ENCODE measurements at places on chromosomes 7 and 10.

- DNase-seq = no peak
These were observed 829 bp upstream of the RPA3 start for GRCh38 chr7:7719236-7719635.

- DNase-seq = no peak
These were observed 755.6 kb downstream of the TYW1 start for GRCh38 chr7:67752227-67752626.

DNA sequence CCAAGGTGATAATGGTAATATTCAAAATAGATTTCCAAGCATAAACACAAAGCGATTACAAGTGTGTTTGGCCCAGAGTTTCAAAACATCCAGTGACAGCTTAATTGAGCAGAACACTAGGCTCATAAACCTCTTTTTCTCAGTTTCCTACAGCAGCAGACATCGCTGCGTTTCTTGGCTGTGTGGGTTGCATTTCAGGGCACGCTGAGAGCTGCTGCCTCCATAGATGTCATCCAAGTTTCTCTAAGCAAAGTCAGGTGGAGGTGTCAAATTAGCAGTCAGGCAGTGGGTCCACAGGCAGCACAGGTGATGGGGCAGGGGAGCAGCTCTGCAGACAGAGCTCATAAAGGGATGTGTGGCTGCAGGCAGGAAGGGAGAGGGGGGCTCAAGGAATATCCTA lies 50.5 kb upstream of the COL13A1 start:
- DNase-seq = no peak

DNA sequence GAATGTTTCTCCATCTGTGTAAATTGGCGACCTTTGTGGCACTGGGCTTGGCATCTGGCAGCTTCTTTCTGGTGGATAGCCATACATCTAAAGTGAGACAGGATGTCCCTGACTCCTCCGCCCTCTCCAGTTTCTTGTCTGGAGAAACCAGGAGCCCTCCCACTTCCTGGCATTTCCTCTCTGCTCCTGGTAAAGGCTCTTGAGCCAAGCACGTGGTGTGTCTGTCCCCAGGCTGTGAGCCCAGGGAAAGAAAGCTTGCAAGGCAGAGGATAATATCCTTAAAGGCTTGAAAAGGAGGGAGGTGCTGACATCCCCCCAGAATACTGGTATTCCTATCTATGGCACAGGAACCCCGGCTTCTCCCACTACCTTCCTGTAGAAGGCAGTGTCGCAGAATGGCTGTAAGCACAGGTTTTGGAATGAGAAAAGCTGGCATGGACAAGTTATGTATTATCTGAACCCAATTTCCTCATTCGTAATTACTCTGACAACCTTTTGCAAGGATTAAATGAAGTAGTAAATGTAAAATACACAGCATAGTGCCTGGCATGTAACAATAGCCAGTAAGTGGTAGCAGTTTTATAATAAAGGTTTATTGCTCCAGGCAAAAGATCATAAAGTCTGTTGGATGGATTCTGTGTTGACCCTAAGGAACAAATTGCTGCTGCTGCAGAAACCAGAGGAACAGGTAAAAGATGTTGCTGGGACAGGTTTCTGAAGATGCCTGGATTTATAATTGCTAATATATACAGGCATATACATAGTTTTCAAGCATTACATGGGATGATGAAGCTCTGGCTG lies 11.8 kb upstream of the ACSL5 start:
- DNase-seq = no peak

DNA sequence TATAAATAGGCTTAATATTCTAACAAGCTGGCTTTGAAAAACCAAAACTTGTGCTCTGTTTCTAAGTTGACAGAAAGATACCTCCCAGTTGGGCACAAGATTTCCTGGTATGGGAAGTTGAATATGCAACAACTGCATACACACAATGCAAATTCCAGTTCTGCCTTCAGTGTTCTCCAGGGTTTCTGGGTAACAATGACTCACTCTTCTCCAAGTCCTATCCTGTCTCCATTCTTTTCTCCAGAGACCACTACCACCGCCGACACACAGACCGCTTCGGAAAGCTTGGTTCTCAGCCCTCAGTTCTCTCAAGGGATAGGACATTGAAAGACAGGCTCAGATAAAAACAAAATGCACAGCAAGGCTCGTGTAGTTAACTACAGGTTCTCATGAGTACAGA lies 12.2 kb downstream of the PDE1C start:
- DNase-seq = no peak

DNA sequence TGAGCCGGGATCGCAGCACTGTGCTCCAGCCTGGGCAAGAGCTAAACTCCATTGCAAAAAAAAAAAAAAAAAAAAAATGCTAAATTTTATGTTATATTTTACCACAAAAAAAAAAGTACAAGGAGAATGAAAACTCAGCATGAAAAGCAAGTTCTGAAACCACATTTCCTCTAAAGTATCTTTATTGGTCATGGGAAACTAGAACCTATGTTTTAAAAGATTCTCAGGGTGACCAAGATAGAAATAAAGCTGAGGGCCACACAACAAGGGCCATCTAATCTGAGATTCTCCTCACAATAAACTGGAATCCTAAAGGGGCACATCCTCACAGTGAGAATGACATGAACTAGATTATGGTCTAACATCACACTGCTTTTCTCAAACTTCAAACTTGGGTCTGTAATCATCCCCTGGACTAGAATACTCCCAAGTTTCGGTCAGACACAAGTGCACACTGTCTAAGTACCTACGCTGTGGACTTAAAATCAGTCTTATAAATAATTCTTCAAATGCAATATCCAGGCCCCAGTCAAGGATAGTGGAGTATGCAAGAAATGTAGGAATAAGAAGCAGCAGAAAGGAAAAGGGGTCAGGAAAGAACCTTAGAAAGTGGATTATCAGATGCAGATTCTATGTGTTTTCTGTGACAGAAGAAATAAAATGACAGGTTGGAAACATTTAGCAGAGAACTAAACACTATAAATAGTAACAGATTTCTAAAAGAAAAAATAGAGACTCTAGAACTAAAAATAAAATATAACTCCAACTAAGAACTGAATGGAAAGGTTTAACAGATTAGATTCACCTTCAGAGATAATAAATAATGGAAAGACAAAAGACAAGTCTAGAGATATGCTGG lies 49.9 kb downstream of the COA1 start:
- no peak for DNase-seq

DNA sequence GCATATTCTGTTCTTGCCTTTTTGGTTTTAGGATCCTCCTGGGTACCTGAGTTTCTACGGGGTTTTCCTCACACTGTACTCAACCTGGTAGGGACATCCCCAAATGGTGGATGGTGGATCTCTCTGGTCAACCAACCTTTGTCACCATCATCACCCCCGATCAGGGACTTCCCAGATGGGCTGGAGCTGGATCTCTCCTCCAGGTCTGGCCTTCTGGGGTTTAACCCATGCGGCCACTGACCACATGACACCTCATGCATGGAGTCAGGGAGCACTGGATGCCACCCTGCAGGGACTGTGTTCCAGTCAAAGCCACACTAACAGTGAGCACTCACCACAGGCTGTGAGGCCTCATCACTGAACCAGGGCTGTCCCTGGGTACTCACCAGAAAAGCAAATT lies 80.0 kb downstream of the CELF2 start:
- DNase-seq = no peak

GRCh38 chr7:44066494-44067063 lies 1.2 kb upstream of the PGAM2 start:
- DNase-seq = no peak

DNA sequence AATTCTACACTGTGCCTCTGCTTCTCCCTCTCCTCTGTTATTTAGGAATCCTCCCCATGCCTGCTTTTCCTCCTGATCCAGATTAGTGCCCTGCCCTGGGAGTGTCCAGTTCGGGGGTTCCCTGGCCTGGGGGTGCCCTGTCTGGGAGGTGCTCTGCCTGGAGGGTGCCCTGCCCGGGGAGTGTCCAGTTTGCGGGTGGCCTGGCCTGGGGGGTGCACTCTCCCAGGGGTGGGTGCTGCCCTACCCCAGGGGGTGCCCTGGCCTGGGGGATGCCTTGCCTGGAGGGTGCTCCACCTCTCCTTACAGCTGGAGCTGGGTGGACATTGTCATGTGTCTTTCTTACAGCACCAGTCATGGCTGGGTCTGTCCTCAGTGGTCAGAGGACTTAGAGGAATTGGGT lies 20.2 kb downstream of the RAMP3 start:
- DNase-seq = no peak

DNA sequence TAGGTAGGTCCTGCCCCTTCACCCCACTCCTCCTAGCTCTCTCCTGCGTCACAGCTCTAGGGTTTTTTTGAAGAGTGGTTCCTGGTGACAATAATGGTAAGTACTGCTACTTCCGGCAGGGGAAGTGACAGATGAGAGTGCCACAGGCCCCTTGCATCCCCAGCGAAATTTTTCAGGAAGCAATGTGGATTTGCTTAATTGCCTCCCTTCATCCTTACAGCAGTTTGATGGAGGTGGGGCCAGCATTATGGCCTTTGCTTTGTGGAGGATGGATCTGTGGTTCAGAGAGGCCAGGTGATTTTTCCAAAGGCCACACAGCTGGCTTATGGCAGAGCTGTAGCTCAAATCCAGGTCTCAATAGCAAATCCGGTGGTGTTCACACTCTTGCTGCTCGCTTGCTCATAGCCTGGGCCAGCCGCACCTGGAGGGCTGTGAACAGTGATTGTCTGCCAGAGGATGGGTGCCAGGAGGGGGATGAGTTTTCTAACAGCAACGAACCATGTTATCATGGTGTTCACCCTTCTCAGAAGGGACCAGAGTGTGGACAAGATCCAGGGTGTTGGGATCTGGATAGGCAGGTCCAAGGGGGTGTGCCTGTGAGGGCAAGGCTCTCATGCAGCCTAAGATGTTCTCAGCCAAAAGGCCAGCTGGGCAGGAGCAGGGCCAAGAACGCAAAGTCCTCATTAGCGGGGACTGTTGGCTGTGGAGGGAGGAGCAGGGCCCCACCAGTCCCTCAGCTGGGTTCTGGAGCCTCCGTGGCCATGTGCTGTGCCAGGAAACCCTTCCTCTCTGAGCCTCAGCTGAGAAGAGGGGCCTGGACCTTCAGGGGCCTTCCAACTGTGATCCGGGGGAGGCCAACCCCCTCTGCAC lies 89.0 kb downstream of the EMX2 start:
- no peak for DNase-seq

DNA sequence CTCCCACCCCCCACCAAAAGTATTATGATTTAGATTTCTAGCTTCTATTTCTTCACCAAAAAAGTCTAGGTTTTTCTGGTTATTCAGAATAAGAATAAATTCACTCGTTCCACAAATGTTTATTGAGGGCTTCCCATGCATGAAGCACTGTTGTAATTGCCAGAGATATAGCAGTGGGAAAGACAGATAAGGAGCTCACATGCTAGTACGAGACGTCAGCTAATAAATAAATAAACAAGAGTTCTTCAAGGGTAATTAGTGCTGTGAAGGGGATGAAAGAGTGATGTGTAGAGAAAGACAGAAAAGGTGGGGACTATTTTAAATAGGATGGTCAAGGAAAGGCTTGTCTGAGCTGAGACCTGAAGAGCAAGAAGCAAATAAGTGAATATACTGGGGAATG lies 38.1 kb upstream of the SEPTIN7 start:
- DNase-seq = no peak

- DNase-seq = no peak
These were observed 12.7 kb downstream of the SHH start for GRCh38 chr7:155799514-155799913.

- no peak for DNase-seq
These were observed 709.4 kb downstream of the AUTS2 start for GRCh38 chr7:70307544-70308106.

DNA sequence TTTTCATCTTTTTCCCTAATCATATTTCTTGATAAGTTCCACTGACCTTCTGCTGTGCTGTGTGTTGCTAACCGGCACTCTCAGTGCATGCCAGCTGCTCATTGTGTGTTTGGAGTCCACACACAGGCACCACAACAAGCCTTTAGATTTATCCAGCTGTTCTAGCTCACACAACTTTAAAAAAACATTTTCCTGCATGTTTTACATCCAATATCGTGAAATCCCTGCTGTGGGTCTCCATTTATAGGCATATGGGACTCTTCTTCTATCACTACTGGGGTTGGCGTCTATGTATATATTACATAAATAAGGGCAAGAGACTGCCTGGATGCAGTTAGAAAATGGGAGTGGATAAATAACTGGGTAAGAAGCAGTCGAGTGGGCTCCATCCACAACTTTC lies 183.6 kb upstream of the ADARB2 start:
- DNase-seq = no peak

- no peak for DNase-seq
These were observed 17.3 kb upstream of the CSGALNACT2 start for GRCh38 chr10:43120929-43121314.

- no peak for DNase-seq
These were observed 302.2 kb downstream of the RPS24 start for GRCh38 chr10:78335691-78336401.

DNA sequence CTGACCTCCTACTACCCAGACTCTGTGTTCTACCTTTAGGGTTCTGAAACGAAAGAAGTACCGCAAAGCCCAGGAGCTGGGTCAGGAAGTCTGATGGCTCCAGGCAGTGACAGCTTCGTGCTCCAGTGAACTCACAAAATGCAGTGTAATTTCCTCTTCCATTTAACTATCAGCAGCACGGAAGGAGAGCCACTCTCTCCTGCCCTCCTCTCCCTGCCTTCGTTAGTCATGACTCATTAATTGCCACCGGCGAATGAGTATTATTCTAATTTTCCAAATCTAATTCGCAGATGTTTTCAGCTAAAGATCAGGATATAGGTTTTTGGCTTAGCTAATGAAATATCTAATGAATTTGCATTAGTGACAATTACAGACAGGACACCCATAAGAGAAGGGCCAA lies 1262.0 kb downstream of the TYW1 start:
- DNase-seq = no peak

DNA sequence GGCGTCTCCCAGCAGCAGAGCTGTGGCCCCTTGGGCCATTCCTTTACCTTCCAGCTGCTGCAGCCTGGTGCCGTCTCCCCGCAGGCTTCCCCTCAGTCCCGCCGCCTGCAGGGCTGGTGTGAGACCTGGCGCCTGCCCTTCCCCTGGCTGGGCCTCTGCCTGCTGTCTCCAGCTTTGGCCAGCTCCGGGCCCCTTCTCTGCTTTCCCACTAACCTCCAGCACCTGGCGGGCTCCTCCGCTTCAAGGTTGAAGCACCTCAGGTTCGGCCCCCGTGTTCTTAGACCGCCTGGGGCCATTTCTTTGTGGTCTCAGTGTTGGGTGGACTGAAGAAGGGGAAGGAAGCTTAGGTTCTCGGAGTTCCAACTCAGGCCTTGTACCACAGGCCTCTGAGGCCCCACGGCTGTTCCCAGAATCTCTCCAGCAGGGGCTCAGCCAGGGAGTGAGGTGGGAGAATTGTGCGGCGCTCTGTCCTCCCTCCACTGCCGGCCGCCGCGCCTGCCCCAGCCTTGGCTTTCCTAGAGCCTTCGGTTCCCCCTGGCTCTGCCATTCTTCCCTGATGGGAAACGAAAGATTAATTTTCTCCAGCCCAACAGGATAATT lies 30.3 kb downstream of the GBX1 start:
- DNase-seq = no peak

GRCh38 chr10:73839276-73839966 lies 28.0 kb upstream of the NDST2 start:
- no peak for DNase-seq

DNA sequence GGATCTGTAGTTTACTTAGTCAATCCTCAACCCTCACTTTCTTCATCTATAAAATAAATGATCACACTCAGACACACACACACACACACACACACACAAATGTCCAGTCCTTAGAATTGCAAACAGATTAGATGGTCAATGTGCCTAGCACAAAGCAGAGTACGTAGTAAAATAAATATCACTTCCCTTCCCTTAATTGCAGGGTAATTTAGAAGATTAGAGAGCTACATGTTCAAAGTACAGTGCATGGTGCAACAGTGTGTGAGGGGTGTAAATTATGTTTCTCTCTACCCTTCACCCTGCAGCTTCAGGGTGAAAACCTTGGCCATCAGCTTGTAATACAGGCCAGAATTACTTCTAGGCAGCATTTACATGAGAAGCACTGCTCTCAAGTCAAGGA lies 187.0 kb upstream of the GHITM start:
- DNase-seq = no peak
